ENCODE measurements at places on chromosomes 1 and 21.
A peak's percentile ranks its signal among the peaks of the same experiment; 100 is the strongest.

GRCh38 chr1:61142726-61143500, 60.6 kb downstream of the NFIA start:
- DNase-seq, result no peak

DNA sequence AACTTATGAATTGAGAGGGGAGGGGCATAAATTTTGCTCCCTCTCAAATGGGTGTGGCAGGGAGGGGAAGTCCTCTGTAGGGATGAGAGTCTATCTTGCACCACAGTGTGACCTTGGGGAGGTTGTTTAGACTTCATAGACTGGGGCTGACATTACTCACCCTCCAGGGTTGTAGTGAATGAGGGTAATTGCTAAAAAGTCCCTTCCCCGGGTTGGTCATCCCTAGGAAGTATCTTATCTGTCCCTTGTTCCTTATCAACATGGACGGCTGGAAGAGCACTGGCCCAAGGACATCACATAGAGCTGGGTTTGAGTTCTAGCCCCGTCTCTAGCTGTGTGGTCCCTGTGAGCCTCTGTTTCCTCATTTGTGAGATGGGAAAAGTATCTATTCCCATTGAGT, 52.4 kb upstream of the SLC2A1 start:
- DNase-seq, result no peak

GRCh38 chr1:198880397-198880796, 241.6 kb downstream of the PTPRC start:
- DNase-seq, result no peak

DNA sequence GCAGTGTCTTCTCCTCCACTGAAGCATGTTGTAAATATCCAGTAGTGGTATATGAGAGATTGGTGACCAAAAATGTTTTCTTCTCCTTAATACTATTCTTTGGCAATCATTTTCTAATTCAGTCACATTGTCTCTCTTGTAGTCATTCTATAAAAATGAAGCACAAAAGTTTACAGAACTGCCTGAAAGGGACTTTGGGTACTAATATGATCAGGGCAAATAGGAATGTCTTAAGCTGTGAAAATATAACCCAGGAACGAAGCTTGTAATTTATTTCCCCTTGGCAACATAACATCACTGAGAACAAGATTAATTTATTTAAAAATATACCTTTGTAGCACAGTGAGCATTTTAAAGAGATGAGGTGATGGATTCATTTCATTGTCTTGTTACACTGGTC, 4.9 kb downstream of the B3GALT2 start:
- DNase-seq, result no peak

DNA sequence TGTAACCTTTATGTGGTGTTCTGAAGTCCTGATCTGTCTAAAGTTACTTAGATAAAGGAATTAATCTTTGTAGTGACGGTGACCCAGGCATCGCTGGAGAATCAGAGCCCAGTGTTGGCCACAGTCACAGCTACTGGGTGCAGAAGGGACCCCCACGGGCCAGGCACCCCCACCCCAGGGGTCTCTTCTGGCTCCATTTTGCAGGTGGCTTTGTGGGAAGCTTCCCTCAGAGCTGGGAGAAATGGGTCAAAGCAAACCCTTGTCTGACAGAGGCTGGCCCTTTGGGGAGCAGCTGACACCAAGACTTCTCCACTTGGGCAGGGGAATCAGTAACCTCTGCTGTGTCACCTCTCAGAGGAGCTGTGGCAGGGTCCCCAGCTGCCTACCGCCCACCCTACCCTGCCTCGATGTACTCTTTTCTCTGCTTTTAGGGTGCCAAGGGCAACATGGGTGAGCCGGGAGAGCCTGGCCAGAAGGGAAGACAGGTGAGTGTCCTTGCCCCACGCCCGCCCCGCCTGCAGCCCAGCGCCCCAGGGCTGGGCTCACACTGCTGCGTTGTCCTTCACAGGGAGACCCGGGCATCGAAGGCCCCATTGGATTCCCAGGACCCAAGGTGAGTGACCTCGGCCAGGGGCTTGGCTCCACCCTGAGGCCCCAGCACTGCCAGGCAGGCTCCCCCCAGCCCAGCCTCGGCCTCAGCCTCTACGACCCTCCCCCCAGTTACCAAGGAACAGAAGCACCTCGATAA, 17.7 kb downstream of the COL6A2 start:
- DNase-seq, result no peak

- no peak for DNase-seq
Observed at GRCh38 chr1:221101807-221102605, 222.8 kb downstream of the HLX start.

GRCh38 chr1:152533327-152533938, 19.2 kb downstream of the CRCT1 start:
- DNase-seq, result no peak

GRCh38 chr1:237042892-237043576, 1.1 kb downstream of the RYR2 start:
- no peak for DNase-seq

DNA sequence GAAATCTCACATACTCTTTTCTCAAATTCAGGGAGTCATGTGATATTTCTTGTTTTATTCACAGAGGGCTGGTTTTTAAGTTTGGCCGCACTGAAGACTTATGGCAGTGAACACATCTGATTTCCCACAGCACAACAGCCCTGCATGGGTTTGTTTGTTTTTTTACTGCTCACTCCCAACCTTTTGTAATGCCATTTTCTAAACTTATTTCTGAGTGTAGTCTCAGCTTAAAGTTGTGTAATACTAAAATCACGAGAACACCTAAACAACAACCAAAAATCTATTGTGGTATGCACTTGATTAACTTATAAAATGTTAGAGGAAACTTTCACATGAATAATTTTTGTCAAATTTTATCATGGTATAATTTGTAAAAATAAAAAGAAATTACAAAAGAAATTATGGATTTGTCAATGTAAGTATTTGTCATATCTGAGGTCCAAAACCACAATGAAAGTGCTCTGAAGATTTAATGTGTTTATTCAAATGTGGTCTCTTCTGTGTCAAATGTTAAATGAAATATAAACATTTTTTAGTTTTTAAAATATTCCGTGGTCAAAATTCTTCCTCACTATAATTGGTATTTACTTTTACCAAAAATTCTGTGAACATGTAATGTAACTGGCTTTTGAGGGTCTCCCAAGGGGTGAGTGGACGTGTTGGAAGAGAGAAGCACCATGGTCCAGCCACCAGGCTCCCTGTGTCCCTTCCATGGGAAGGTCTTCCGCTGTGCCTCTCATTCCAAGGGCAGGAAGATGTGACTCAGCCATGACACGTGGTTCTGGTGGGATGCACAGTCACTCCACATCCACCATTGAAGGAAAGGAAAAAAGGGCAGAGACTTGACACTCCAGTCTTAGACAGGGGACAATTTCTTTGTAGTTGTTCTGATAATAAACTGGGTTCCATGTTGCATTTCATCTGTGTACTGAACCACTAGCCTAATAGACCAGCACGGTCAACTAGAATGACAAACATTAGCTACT, 22.8 kb downstream of the TMEM50A start:
- DNase-seq, result no peak

GRCh38 chr1:19515201-19515600, 29.9 kb upstream of the CAPZB start:
- no peak for DNase-seq

GRCh38 chr1:37561133-37562132, 4.7 kb downstream of the DNALI1 start:
- no peak for DNase-seq

DNA sequence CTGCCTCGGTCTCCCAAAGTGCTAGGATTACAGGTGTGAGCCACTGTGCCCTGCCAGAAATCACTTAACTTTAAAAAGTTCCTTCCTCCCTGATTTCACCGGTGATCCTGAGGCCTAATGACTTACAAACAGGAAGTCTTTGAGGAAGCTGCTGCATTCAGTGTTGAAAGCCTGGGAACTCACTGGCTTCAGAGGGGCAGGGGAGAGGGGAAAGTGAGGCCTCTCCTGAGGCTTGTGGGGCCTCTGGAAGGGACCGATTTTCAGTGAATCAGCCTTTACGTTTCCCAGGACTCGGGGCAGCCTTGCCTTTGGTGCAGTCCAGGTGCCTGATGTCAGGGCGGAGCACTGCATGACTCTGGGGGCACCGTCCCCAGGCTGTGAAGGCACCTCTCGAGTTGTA, 30.1 kb upstream of the ARHGEF10L start:
- no peak for DNase-seq

- no peak for DNase-seq
Observed at GRCh38 chr1:85196358-85196757, 4.5 kb downstream of the SYDE2 start.

- DNase-seq, result peak; percentile 3
Observed at GRCh38 chr1:29180497-29181412, 945 bp downstream of the SRSF4 start.
